ENCODE measurements at places on chromosomes 2 and 18. TPM values are rescaled to one million over a fixed set of nuclear protein-coding genes. Genes with fewer than 3 reads are reported as not detected.

The SERPINB10 gene
- total RNA-seq: not detected

The SP9 gene
- total RNA-seq: 7.0 TPM

The RBM43 gene
- total RNA-seq: 2.8 TPM

The SIX3 gene
- not detected for total RNA-seq

The LBH gene
- 45.9 TPM for total RNA-seq

The MFF gene
- total RNA-seq: 127 TPM

The PELI1 gene
- total RNA-seq: 88.9 TPM

The LIMS3 gene
- 2.3 TPM for total RNA-seq

The FSHR gene
- not detected for total RNA-seq

The UPP2 gene
- 1.7 TPM for total RNA-seq

The RBKS gene
- 1.2 TPM for total RNA-seq

The NAT8 gene
- not detected for total RNA-seq

The ALLC gene
- total RNA-seq: not detected

The LAMA3 gene
- 1.4 TPM for total RNA-seq

The ZC3H15 gene
- total RNA-seq: 79.7 TPM

The RBFA gene
- total RNA-seq: 58.6 TPM

The SCG2 gene
- 52.9 TPM for total RNA-seq

The HOXD4 gene
- total RNA-seq: not detected

The FRZB gene
- 19.8 TPM for total RNA-seq

The GALNT3 gene
- total RNA-seq: 5.3 TPM

The RNF125 gene
- 1.1 TPM for total RNA-seq
